Spleen (tissue), 13 donors: ENCODE measurements at places on chromosomes 2 and 18. TPM values are rescaled to one million over a fixed set of nuclear protein-coding genes. Genes with fewer than 3 reads are reported as not detected.

GRCh38 chr2:3596901-3597417, 2.0 kb downstream of the COLEC11 start:
- no peak overlapping the region for H3K27ac ChIP-seq
- no peaks in the 10 kb centered on the region for H3K4me1 ChIP-seq
- H3K27me3 ChIP-seq = no peaks in the 10 kb centered on the region

- H3K4me3 ChIP-seq = no peak overlapping the region
- no peaks in the 10 kb centered on the region for H3K36me3 ChIP-seq
- DNase-seq = peak; percentile 71
- H3K27ac ChIP-seq = peak overlapping the region; percentile 32
- peaks cover 5% of the 10 kb centered on the region for H3K4me1 ChIP-seq
These were observed 149.7 kb downstream of the SMAD7 start for GRCh38 chr18:48800876-48801727.

Gene ANKRD30B
- polyA plus RNA-seq = not detected

DNA sequence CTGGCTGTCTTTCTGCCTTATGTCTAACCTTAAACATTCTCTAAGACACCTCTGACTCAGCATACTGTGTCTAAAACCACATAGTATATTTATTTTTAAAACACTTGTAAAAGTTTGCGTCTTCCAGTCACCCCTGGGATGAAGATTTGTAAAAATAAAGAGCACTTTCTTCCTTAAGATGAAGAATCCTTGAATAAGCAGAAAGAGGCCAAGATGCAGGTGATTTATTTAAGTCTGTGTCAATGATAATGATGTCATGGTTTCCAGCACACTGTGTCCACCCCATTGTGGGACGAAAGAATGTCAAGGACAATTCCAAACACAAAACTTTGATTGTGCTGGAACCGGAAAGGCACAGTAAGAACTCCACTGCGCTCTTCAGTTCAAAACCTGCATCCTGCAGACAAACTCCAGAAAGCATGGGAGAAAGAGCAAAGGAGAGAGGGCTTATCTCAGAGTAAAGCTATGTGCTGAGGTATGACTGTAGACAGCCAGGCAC, 92.9 kb downstream of the ZEB2 start:
- no peaks in the 10 kb centered on the region for H3K27me3 ChIP-seq
- peaks cover 9% of the 10 kb centered on the region for H3K36me3 ChIP-seq
- no peak overlapping the region for H3K4me3 ChIP-seq
- no peak for DNase-seq
- H3K27ac ChIP-seq = peak overlapping the region; percentile 81

GRCh38 chr2:203453858-203454451, 81.1 kb downstream of the RAPH1 start:
- no peak overlapping the region for H3K4me3 ChIP-seq
- no peaks in the 10 kb centered on the region for H3K27me3 ChIP-seq
- H3K36me3 ChIP-seq = peaks cover 67% of the 10 kb centered on the region
- no peak overlapping the region for H3K27ac ChIP-seq

Gene NAT8
- 0.14 TPM for polyA plus RNA-seq

- H3K27ac ChIP-seq = no peak overlapping the region
- H3K4me3 ChIP-seq = no peak overlapping the region
- H3K4me1 ChIP-seq = no peaks in the 10 kb centered on the region
- no peaks in the 10 kb centered on the region for H3K27me3 ChIP-seq
- no peak for DNase-seq
- H3K36me3 ChIP-seq = peaks cover 9% of the 10 kb centered on the region
These were observed 237.7 kb downstream of the ATAD2B start for GRCh38 chr2:23689131-23689700.

GRCh38 chr2:218217360-218218267, 625 bp downstream of the ARPC2 start:
- H3K36me3 ChIP-seq = no peaks in the 10 kb centered on the region
- H3K27ac ChIP-seq = peak overlapping the region; percentile 95
- peaks cover 53% of the 10 kb centered on the region for H3K4me1 ChIP-seq
- peak; percentile 95 for DNase-seq
